ENCODE measurements at places on chromosomes 2 and 18.

DNA sequence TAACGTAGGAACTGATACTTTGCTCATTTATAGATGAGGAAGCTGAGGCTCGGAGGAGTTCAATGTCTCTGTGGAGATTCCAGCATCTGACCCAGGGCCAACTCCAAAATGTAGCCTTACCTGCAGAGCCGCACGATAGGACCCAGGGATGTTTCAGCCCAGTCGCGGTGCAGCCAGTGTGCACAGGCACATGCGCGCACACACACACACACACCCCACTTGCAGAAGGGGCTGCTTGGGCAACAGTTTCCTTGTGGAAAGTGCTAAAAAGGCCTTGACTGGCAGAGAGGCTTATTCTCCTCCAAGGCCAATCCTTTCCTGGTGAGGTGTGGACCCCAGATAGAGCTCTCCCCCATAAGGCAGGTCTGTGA is 101.7 kb downstream of the ZFP36L2 start:
- no peak for DNase-seq

DNA sequence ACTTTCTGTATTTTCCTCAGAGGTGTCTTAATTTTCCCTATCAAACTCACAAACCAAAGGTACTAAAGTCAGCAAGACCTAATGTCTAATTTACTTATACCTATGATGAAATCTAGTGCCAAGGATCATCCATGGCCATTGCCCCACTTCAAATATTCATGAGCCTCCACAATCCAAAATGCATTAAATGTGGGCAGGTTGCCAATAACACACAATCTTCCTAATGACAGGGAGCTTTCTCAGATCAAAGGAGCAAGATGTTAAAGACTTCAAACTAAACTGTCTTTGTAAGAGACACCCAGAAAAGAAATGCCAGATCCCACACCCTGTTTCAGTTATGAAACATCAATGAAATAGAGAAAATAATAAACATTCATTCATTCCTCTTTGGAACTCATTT is 143.2 kb downstream of the TMEFF2 start:
- no peak for DNase-seq

- DNase-seq: no peak
These were observed 191.0 kb upstream of the ARL4C start for GRCh38 chr2:234687718-234688475.

DNA sequence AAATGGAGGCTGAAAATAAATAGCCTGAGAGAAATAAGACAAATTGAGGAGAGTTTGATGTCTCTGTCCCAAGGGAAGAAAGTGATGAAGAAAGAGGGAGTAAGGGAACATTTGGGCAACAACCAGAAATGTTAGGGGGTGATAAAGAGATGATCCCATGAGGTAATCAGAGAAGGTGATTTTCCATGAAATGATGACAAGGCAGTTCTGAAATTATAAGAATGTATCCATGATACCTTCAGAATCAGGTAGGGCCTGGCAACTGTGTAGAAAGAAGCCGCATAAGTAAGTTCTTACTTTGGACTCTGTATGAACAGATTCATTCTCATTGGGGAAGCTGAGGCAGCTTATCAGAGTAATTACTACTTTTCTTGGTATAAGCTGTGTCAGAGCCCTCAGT is 106.1 kb downstream of the THSD7B start:
- no peak for DNase-seq

DNA sequence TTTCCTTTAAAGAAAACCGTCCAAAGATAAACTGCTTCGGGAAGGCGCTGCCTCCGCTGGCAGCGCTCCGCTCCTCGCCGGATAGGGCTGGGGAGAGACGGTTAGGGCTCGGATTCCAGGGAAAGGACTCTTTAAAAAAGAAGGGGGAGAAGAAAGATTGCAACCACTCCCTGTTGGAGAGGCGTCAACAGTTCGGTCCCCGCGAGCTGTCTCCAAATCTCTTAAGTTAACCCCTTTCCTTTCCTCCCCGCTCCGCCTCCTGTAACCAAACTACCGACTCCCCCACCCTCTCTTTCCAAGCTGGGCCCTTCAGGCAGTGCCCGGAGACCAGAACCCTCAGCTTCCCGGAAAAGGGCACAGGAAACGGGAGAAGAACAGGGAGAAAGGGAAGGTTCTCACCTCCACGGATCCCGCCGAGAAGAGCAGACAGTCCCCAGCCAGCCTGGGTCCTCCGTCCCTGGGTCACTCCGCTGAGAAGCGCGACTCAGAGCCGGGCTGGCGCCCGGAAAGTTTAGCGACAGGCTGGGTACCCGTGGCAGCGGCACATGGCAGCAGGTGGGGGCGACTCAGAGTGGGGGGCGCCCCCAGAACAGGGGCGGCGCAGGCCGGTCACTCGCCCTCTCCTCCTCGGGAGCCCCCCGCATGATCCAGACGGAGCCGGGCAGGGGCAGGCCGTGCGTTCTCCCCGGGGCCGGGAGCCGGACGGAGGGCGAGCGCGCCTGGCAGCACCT is 675 bp downstream of the FZD5 start:
- DNase-seq: no peak

DNA sequence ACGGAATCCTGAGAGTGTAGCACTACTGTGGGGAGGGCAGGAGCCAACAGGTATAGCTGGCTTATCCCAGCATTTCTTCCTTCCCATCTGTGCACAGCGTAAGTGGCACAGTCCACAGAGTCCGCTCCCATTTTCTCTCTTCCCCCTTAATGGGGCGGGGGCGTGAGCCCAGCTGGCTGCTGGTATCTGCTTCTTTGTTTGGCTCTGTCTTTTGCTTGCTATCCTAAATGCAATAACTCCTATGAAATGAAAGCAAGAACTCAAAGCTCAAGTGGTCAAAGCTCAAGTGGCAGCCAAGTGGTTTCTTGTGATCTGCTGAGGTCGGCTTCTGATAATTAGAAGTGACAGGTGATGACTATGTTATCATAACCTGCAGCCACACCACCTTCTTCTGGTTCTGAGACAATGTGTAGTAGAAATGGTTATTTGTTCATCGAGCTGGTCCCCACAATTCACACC is 192.7 kb downstream of the PLCL1 start:
- no peak for DNase-seq

DNA sequence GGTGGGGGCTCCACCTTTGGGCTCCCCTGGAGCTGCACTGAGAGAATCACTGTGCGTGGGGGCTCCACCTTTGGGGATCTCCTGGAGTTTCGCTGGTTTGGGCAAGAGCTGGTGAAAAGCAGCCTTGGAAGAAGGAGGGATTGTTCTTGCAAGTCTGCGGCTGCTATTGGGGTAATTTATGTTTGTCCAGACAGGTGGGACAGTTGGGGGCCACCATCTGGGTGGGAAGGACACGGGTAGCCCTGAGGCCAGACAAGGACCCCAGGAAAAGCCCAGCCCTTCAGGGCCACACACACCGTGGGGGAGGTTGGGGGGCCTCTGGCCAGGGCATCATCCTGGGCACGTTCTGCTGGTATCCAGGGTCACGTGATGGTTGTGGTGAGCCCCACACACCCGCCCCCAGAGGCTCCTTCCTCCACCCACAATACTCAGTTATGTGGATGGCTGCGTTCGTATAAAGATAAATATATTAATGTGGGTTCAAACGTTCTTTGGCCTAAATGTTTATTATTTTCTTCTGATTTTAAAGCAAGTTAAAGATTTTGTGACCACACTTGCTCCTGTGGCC is 47.7 kb downstream of the TPO start:
- no peak for DNase-seq

DNA sequence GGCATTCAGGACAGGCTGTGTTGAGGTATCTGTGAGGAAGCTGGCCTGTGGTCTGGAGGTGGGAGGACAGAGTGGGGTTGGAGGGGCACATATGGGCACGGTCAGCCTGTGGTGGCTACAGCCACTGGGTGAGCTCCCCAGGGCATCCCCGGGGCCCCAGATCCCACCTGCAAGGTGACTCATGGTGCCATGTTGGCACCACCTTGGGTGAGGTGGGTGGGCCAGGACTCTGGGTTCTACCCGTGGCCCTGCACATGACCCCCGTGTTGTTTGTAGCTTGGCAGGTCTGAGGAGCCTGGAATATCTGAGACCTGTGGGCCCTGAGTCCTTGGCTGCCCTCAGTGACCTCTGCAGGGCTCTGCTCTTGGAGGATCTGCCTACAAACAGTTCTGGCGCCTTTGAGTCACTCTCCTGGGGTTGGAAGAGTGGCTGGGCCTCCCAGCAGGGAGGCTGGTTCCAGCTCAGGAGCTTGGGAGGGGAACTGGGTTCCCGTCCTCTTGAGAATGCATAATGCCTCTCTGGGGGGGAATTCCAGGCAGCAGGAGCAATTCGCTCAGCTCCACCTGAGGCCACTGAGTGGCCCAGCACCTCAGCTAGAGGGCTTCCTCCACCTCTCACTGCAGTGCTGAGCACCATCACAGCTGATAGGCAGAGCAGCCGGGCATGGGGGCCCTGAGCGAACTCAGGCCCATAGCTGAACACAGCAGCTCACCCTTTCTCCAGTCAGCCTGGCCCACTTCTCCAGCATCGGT is 105.1 kb downstream of the DYSF start:
- no peak for DNase-seq

DNA sequence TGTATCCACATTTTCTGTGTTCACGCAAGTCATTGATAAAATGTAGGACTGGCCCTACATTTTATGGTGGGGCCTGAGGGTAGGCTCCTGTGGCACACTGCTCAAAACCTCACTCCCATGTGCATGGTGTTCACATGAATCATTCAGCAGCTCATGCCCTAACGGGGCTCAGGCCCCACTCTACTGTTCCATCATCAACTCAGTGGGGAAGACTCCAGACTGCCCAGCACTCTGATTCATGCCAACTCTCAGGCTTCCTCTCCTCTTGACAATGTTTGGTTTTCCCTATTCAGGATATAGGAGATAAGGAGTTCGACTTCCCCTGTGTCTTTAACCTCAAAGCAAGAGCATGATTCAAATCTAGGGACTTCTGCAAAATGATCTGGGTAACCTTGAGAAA is 92.0 kb upstream of the BOD1L2 start:
- DNase-seq: no peak

DNA sequence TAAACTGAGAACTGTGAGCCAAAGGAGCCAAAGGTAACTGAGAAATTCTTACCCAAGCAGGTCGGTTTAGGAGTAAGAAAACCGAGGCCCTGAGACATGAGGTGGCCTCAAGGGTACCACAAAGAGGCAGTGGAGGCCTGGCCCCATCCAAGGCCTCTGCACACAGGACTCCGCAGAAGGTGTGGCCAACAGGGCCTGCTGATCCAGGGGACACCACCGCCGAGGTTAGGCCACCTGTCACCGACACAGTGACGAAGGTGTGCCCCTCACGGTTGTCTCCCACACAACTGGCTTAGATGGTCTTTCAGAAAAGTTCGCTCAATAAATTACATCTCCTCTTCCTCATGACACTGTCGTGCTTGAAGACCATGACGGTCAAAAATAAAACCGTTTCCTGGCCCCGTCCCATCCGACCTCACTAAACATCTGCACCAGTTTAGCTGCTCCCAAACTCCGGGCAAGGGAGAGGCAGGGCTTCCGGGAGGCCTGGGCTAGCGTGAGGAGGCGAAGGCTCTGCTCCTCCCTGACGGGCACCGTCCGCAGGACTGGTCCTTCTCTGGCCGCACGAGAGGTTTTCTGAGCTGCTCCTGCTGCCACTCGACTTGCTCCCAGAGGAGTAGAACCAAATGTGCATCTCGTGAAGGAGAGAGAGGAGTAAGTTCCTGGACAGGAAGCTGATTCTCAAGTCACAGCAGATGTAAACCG is 442.0 kb downstream of the EIPR1 start:
- no peak for DNase-seq

- no peak for DNase-seq
These were observed 99.0 kb downstream of the SP3 start for GRCh38 chr2:173865971-173866873.

Measured in stimulated activated CD8-positive, alpha-beta memory T cell treated with anti-CD3 and anti-CD28 coated beads, Interleukin-7, amount 100 ng/mL, for 4 hours (primary cell).